ENCODE measurements at places on chromosomes 1 and 21.

- no peak for DNase-seq
These were observed 18.2 kb downstream of the KIF17 start for GRCh38 chr1:20699558-20699957.

DNA sequence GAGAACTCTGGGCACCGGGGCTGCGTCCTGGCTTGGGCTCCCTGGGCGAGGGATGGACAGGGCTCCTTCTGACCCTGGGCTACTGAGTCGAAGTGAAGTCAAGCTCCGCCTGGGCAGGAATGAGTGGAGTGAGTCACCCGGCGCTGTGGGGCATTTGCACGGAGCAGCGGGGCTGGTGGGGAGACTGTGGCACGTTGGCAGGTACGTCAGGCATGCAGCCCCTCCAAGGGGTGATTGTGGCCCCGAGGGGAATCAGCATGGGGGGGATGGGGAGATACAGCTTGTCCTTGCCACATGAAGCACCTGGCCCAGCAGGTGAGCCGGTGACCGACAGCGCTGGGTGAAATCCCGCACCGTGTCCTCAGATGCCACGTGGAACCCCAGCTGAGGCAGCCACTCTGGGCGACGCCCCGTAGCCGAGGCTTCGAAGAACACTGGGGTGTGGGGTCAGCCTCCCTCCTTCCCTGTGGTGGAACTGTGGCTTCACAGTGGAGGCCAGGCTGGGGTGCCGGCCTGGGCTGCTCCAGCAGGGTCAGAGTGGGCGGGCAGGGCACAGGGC, 62.3 kb downstream of the COL18A1 start:
- DNase-seq: no peak

GRCh38 chr1:3368059-3368458, 86.4 kb upstream of the ARHGEF16 start:
- DNase-seq: no peak

DNA sequence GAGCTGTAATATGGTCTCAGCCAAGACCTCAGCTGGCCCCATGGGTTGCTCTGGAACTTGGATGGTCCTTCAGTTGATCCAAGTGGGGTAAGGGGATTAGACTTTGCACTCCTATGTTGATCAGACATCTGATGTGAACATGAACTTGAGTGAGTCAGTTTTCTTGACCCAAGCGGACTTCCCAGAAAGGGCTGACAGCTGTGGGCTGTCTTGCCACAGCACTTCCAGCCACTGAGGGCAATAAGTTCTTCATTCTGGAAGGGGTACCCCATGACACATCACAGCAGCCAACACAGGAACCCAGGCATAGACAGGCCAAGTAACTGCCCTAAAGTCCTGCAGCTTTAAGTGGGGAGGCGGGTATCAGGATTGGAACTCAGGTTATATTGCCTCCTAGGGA, 93.9 kb upstream of the USP24 start:
- no peak for DNase-seq

DNA sequence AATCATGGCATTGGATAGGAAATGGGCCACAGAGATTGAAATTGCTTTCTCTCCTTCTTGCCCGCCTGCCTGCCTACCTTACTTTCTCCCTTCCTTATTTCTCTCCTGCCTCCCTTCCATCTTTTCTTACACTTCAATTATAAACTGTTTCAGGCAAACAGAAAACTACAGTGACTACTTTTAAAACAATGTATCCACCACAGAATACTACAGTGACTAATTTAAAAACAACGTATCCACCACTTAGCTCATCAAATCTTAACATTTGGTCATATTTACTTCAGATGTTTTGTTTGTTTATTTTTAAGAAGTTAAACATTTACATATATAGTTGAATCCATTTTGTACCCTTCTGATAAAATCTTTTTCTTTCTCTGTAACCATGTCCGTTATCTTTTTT, 54.4 kb downstream of the SNRPE start:
- no peak for DNase-seq

GRCh38 chr1:65995336-65995735, 202.6 kb downstream of the PDE4B start:
- DNase-seq: no peak

- DNase-seq: no peak
These were observed 37.0 kb downstream of the PATJ start for GRCh38 chr1:61779231-61779630.

DNA sequence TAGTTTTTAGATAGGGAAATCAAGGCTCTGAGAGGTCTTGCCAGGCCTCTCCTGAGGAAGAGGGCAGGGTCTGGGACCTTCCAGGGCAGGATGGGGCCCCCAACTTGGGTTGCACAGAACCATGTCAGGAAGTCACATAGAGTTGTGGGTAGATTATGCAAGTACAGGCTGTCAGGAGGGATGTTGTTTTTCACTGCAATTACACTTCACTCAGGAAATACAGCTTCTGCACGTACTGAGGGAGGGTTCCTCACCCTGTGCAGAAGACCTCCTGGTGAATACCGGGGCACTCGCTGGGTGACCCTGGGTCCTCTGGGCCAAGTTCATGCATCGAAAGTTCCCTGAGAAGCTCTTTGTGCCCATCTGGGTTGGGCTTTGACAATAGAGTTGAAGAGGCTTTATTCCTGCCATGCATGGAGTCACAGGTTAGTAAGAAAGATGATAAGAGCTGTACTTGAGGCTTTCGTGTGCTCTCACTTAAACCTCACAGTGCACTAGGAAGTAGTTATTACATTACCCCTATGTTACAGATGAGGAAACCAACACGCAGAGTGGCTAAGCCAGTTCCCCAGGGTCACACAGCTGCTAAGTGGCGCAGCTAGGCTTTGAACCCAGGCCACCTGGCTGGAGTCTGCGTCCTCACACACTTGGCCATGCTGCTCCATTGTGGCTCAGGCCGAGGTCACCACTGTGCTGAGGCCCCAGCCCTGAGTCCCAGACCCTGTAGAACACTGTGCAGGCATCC, 16.2 kb upstream of the TNFRSF1B start:
- DNase-seq: no peak

- DNase-seq: no peak
These were observed 17.9 kb upstream of the PWP2 start for GRCh38 chr21:44089001-44089911.

- no peak for DNase-seq
These were observed 1.7 kb upstream of the ADAR start for GRCh38 chr1:154609398-154610380.

DNA sequence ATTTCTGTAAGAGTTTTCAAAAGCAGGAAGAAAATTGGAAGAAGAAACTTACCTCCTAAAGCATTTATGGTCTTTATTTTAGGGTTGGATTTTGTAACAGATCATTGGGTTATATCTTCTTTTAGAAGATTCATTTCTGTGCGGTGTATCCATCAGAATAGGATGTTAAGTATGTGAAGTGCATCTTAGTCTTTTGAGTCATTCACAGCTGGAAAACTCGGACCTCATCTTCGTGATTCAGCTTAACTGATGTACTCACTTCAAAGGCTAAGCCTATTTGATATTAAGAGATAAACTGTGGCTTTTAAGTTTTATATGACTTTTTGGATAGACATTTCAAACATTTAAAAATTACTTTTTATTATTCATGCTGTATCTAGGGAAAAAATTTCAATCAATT, 56.3 kb downstream of the GIPC2 start:
- no peak for DNase-seq

DNA sequence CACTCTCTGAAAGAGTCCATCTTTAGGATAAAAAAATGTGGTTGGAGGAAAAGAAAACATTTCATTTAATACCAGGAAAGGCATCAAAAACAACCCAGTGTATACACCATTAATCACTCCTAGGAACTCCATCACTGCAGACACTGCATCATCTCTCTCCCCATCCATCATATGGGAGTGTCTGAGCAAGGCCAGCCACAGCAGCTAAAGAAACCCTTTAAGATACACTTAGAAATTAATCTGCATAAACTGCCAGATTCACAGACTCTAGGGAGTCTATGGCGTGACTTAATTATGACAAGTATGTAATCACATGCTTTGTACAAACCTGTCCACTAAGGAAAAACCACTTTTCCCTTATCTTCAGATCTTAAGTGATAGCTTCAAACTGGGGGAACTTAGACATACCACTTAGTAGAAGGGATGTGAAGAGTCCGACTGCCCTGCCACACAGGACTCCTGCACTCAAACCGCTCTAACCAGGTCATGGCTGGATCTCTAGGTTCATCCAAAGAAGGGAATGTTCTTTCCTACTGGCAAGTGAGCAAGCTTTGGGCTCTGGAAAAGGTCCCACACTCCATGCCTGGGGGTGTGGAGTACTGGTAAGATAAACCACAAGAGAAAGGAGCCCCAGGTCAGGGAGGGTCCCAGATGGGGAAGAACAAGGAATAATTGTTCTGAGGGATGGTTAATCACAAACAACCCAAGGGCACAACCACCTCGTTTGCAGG, 61.0 kb upstream of the C8B start:
- DNase-seq: no peak

DNA sequence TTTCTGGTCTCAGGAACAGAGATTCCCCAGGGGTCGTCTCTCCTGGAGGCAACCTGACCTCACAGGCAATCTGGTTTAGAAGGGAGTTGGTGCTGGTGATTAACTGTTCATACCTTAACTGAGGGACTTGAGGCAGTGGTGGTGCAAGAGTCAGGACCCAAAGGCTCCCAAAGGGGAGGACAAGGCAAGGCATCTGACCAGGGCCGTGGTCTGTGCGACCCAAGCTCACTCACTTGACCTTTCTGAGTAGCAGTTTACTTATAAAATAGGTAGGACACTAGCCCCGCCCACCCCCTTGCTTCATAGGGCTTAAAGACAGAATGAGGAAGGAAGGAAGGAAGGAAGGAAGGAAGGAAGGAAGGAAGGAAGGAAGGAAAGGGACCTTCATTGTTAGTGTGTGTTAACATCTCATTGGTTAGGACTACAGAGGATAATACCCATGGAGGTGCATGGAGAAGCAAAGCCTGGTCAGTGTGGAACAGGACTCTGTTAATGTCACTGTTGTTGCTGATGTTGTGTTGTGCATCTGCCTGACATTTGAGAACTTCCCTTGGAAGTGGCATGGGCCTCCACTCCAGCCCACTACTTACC, 4.6 kb upstream of the KCNA2 start:
- no peak for DNase-seq

- peak; percentile 87 for DNase-seq
These were observed 18.3 kb downstream of the SYNC start for GRCh38 chr1:32684167-32684811.

DNA sequence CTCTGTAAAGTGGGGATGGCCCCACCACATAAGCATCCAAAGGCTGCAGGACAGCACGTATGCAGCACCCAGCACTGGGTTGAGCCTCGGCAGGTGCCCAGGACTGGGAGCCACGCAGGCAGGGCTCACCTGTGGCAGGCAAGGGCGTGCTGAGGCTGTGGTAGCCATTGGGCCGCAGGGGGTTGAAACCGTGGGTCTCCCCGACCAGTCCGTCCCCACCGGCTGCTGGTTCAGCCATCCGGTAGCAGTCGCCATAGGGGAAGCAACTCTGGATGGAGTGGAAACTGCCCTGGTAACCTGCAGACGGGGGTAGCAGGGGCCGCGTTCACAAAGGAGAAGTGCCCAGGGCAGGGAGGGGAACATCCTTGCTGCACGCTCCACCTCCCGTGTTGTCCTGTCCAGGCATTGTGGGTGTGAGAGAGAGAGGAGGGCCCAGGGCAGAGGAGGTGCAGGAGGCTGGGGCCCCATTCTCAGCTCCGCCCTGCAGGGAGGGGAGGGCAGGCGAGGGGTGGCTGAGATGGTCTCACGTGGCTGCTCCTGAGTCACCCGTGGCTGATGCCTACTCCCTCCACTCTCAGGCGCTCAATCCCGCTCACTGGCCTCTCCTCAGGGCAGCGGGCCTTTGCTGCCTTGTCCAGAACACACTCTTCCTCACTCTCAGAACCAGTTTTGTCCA, 49.9 kb downstream of the DMRTB1 start:
- DNase-seq: no peak

- no peak for DNase-seq
These were observed 116.2 kb downstream of the DISP1 start for GRCh38 chr1:222931023-222931422.

Data from foreskin melanocyte (primary cell).